PC-3 (cell line): ENCODE measurements at places on chromosomes 11 and 22. TPM values are rescaled to one million over a fixed set of nuclear protein-coding genes. Genes with fewer than 3 reads are reported as not detected.

The GALNT18 gene
- 34.5 and 41.1 TPM in 2 replicates for total RNA-seq

The CRYBA4 gene
- total RNA-seq, result not detected in 2 replicates

The HORMAD2 gene
- total RNA-seq, result not detected in 2 replicates

The TCIRG1 gene
- total RNA-seq, result 183 and 203 TPM in 2 replicates

The TAGLN gene
- total RNA-seq, result 8.0 and 10.3 TPM in 2 replicates

The TRIM66 gene
- 5.5 and 6.6 TPM in 2 replicates for total RNA-seq

The FDX1 gene
- 14.8 and 16.6 TPM in 2 replicates for total RNA-seq

The MIOX gene
- not detected in 2 replicates for total RNA-seq

The C22orf31 gene
- not detected in 2 replicates for total RNA-seq

The TMEM86A gene
- total RNA-seq, result 1.6 and 2.9 TPM in 2 replicates

The P2RX6 gene
- 1.1 TPM in 1 of 2 replicates, not detected in the other for total RNA-seq

DNA sequence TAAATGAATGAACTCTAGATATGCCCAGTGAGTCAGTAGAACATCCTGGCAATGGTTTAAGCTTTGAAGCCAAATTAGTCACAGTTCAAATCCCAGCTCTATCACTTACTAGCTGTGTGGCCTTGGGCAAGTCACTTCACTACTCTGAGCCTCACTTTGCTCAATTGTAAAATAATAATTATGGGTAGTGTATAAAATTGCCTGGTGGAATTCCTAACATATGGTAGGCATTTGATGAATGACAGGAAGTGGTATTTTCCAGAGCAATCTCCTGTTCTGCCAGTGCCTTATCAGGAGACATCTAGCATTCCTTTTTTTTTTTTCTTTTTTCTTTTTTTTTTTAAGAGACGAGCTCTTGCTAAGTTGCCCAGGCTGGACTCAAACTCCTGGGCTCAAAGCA lies 13.0 kb downstream of the SCN4B start:
- no peaks in the 10 kb centered on the region for H3K36me3 ChIP-seq
- peaks cover 77% of the 10 kb centered on the region for H3K27me3 ChIP-seq
- H3K4me3 ChIP-seq, result no peak overlapping the region
- no peak for DNase-seq
- no peaks in the 10 kb centered on the region for H3K4me1 ChIP-seq

GRCh38 chr11:112229746-112230433 lies 3.7 kb downstream of the PTS start:
- DNase-seq, result no peak
- H3K4me3 ChIP-seq, result no peak overlapping the region
- peaks cover 24% of the 10 kb centered on the region; the same call in 1 of the 2 replicates for H3K36me3 ChIP-seq
- H3K4me1 ChIP-seq, result peaks cover 24% of the 10 kb centered on the region

DNA sequence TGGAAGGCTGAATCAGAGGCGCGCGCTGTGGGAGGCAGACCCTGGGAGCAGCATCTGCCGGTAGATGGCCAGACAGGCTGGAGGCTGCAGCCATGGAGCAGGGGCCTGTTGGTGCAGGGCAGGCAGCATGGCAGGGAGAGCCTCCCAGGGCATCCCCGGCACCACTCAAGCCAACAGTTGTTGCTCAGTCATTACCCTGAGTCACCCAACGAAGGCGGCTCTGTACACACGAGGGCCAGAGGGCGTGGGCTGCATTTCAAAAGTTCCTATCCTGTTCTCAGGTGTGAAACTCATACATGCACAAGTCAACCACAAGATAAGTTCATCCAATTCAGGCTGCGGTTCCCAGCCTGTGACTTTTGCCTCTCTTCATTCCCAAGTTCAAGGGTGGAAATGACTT lies 2.6 kb downstream of the ANO1 start:
- peak overlapping the region; percentile 78 for H3K4me3 ChIP-seq
- peak; percentile 96 for DNase-seq
- peaks cover 31% of the 10 kb centered on the region for H3K36me3 ChIP-seq
- peak overlapping the region; percentile 84 for H3K27ac ChIP-seq
- H3K27me3 ChIP-seq, result no peaks in the 10 kb centered on the region

DNA sequence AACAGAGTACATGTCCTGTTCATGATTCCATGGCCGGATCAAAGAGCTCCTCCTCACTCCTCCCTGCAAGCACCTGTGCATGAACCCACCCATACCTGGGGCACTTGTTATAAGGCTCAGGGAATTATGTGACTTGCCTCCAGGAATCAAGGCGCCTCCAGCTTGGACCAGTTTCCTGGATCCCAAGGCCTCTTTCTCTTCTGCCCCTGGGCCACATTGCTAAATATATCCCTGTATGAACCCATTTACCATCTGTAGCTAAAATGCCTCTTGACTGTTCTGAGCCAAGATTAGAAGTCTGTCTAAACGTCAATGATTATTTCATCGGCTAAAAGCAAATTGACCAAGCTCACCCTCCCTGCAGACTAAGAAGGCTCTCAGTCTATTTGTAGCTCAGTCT lies 135.6 kb downstream of the KIRREL3 start:
- no peak for DNase-seq
- H3K4me1 ChIP-seq, result no peaks in the 10 kb centered on the region
- no peak overlapping the region for H3K4me3 ChIP-seq
- H3K27me3 ChIP-seq, result peaks cover 42% of the 10 kb centered on the region
- no peaks in the 10 kb centered on the region for H3K36me3 ChIP-seq
- H3K27ac ChIP-seq, result no peak overlapping the region

- DNase-seq, result no peak
- no peak overlapping the region for H3K4me3 ChIP-seq
- no peak overlapping the region for H3K27ac ChIP-seq
- no peaks in the 10 kb centered on the region for H3K4me1 ChIP-seq
- no peaks in the 10 kb centered on the region for H3K27me3 ChIP-seq
- no peaks in the 10 kb centered on the region for H3K36me3 ChIP-seq
Observed at GRCh38 chr22:33889748-33890147, 30.5 kb downstream of the LARGE1 start.

DNA sequence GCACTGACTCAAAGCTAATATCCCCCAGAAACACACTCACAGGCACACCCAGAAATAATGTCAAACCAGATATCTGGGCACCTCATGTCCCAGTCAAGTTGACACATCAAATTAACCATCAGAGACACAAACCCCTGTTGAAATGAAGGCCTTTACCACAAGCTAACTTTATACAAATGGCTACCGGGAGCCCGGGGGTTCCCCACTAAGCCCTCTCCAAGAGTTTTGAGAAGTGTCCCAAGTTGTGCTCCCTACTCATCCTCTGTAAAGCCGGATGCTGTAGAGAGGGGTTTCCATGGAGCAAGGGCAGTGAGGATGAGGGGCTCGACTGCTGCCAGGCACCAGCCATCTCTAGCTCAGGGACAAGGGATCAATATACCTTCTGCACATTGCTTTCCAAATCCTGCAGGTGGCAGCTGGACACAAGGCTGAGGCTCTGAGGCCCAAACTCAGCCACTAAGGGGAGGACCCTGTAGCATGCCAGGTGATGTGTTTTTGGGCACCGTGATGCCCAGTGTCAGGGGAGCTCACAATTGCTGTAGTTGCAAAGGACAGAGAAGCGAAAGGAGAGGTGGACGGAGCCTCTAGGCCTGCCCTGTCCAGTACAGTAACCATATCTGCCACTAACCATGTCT lies 145.7 kb downstream of the TTC17 start:
- no peaks in the 10 kb centered on the region; the same call in 1 of the 2 replicates for H3K4me1 ChIP-seq
- H3K27ac ChIP-seq, result no peak overlapping the region
- no peak overlapping the region for H3K4me3 ChIP-seq
- DNase-seq, result peak; percentile 53
- H3K27me3 ChIP-seq, result 0 out of 2 replicates have a peak, but pooled peaks cover 3% of the 10 kb centered on the region

DNA sequence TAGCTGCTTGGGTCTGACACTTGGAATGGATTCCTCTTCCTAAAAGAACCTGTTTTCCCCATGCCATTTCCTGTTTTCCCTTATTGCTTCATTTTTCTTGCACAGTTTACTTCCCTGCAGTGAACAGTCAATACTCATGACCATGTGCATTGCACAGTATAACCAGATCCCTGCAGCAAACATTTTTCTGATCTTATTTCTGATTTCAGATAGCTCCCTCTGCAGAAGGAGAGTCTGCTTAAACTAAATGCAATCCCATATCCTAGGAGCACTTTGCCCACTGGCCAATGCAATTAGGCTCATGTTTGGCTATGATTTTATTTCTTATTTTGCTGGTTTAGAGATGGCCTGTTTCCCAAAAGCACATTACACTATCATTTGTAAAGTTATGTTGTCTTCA lies 96.7 kb upstream of the CD44 start:
- no peak overlapping the region for H3K27ac ChIP-seq
- no peak for DNase-seq
- no peaks in the 10 kb centered on the region for H3K27me3 ChIP-seq
- no peaks in the 10 kb centered on the region for H3K36me3 ChIP-seq

DNA sequence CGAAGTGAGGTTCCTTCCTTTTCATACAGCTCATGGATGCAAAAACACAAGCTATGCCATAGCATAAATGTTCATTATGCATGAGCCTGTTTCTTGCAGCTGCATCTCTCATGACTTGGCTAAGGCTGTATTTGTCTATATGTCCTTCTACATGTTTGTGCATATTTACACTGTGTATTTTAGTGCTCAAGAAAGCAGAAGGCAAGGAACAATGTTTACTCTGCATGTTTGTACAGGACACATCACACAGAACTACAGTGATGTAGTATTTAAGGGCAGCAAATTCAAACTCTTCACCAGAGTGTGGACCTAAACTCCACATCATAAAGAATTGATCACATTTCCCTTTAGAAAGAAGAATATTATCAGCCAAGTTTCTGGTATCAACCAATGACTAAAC lies 170.3 kb downstream of the CADM1 start:
- H3K27ac ChIP-seq, result no peak overlapping the region
- no peak overlapping the region for H3K4me3 ChIP-seq
- 0 out of 2 replicates have a peak, but pooled peaks cover 3% of the 10 kb centered on the region for H3K27me3 ChIP-seq
- DNase-seq, result no peak

- H3K4me1 ChIP-seq, result peaks cover 4% of the 10 kb centered on the region; the same call in 1 of the 2 replicates
- no peak overlapping the region for H3K4me3 ChIP-seq
- DNase-seq, result no peak
- no peaks in the 10 kb centered on the region for H3K36me3 ChIP-seq
Observed at GRCh38 chr22:49975543-49976389, 15.2 kb downstream of the PIM3 start.

DNA sequence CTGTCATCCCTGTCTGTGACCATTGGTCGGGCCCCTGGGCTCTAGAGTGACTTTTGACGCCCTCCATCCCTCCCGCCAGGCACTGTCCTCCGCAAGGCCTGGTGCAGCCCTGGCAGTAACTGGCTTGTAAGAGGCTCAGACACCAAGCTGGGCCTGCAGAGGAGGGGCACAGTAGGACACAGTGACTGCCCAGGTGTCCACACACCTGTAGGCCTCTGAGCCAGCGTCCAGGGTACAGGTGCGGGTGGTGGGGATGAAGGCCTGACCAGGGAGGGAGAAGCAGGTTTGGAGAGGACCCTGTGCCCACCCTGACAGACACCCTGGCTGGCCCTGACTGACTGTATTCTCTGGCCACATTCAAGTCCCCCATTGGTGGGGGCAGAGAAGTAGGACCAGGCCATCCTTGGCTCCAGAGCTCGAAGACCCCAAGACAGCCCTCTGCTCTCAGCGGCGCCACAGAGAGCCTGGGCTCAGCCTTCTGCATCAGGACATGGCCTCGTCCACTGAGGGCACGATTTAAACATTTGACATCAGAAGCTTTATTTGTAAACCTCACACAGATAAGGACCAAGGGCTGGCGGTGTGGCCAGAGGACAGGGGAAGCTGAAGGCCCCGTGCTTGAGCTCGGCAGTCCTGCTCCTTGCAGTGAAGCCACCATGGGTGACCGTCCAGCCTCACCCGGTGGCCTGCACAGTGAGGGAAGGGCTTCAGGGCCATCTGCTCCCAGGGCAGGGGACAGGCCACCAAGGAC lies 31.4 kb downstream of the PPIL2 start:
- H3K4me1 ChIP-seq, result no peaks in the 10 kb centered on the region
- H3K36me3 ChIP-seq, result no peaks in the 10 kb centered on the region
- no peak overlapping the region for H3K4me3 ChIP-seq

- H3K27me3 ChIP-seq, result peaks cover 78% of the 10 kb centered on the region
- no peak overlapping the region for H3K27ac ChIP-seq
- H3K4me1 ChIP-seq, result no peaks in the 10 kb centered on the region
- H3K36me3 ChIP-seq, result no peaks in the 10 kb centered on the region
Observed at GRCh38 chr11:119856681-119857485, 127.9 kb upstream of the NECTIN1 start.

GRCh38 chr11:130243816-130244215 lies 70.9 kb downstream of the ZBTB44 start:
- no peak overlapping the region for H3K4me3 ChIP-seq
- no peaks in the 10 kb centered on the region for H3K36me3 ChIP-seq
- H3K4me1 ChIP-seq, result peaks cover 9% of the 10 kb centered on the region; the same call in 1 of the 2 replicates
- no peak for DNase-seq
- H3K27me3 ChIP-seq, result no peaks in the 10 kb centered on the region

DNA sequence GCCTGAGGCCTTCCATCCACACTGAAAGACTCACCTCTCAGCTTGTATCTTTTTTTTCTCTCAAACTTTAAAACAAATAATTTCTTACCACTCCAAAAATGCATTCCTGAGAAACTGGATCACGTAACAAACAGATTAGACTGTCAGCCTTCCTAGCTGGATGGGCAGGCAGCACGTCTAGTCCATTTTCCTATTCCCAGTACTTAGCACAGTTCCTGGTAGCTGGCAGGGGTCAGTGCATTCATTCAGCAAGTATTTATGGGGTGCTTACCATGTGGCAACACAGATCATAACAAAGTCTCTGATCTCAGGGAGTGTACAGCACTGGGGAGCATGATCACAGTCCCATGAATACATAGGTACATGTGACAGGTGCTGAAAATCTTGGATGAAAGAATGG lies 89.6 kb downstream of the UBASH3B start:
- H3K36me3 ChIP-seq, result no peaks in the 10 kb centered on the region
- no peak overlapping the region for H3K27ac ChIP-seq
- H3K4me3 ChIP-seq, result no peak overlapping the region
- peaks cover 14% of the 10 kb centered on the region for H3K4me1 ChIP-seq
- no peaks in the 10 kb centered on the region for H3K27me3 ChIP-seq

DNA sequence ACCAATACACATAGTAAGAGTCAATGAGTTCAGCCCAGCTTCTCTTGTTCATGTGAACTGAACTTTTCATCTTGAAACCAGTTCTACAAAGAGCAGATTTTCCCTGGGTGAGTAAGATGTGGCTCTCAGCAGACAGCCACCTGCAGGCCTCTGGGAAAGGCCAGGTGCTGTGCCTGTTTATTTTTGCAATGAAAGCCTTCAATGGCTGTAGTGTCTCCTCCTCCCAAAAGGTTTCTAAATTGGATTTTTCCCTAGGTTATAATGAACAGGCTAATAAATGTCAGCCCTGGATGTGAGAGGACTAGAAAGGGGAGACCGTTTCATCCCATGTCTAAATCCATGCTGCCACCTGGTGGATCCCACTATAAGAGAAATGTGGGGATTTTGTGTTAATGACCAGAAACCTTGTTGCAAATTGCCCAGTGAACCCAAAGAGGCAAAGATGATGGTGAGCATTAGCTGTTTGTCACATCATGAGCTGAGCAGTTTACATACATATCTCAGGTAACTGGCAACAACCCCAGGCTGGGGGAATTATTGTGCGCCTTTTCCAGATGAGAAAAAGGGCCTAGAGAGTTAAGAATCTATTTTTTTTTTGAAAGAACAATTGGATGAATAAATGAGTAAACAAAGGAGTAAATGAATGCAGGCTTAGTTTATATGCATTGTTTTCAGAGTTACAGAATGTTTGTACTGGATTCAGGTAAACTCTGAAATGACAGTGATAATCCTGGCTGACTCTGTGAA lies 12.7 kb downstream of the C11orf91 start:
- peaks cover 51% of the 10 kb centered on the region for H3K4me1 ChIP-seq
- H3K4me3 ChIP-seq, result no peak overlapping the region
- DNase-seq, result peak; percentile 82
- no peaks in the 10 kb centered on the region for H3K27me3 ChIP-seq

GRCh38 chr22:50189849-50190181 lies 4.1 kb downstream of the TRABD start:
- no peak overlapping the region; the same call in 1 of the 2 replicates for H3K4me3 ChIP-seq
- peaks cover 48% of the 10 kb centered on the region for H3K4me1 ChIP-seq
- no peaks in the 10 kb centered on the region for H3K27me3 ChIP-seq
- DNase-seq, result peak; percentile 23
